ENCODE measurements at places on chromosomes 4 and X. TPM values are rescaled to one million over a fixed set of nuclear protein-coding genes. Genes with fewer than 3 reads are reported as not detected.

DNA sequence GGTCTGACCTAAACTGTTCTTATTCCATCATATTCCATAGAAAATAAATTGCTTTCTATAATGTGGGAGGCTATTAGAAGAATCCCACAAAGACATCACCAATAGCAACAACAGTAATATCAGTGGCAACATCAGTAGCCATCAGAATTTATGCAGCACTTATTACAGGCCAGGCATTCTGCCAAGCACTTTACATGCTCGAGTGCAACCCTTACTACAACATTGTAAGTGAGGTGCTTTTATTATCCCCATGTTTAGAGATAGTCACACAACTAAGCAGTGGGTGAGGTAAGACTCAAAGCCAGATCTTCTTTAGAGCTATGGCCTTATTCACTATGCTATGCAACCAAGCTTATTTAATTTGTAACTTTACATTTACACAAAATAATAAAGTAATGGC, 317.1 kb upstream of the BMP3 start:
- H3K36me3 ChIP-seq: no peaks in the 10 kb centered on the region
- no peak for DNase-seq
- no peaks in the 10 kb centered on the region for H3K4me1 ChIP-seq
- no peak overlapping the region for H3K27ac ChIP-seq
- H3K27me3 ChIP-seq: no peaks in the 10 kb centered on the region

BGN gene
- not detected for total RNA-seq

DNA sequence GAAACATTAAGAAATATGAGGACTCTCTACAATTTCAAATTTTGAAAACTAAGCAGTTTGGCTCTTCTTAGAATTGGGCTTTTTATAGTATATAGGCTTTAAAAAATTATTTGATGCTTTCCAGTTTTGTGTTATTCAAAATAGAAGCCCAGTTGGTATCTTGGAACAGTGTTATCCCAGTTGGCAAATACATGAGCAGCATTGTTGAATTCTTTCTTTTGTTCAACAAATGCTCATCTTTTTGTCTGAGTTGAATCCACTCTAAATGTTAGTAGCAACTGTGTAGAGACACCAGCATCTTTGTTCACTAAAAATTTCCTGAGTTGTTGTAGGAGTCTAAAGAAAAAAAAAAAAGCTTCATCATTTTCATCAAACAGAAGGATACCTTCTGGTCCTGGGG, 41.0 kb upstream of the LIMCH1 start:
- H3K4me1 ChIP-seq: no peaks in the 10 kb centered on the region
- H3K27me3 ChIP-seq: no peaks in the 10 kb centered on the region
- no peak overlapping the region for H3K27ac ChIP-seq

PCDH10 gene
- total RNA-seq: not detected

IGFBP7 gene
- 16.7 TPM for total RNA-seq

DNA sequence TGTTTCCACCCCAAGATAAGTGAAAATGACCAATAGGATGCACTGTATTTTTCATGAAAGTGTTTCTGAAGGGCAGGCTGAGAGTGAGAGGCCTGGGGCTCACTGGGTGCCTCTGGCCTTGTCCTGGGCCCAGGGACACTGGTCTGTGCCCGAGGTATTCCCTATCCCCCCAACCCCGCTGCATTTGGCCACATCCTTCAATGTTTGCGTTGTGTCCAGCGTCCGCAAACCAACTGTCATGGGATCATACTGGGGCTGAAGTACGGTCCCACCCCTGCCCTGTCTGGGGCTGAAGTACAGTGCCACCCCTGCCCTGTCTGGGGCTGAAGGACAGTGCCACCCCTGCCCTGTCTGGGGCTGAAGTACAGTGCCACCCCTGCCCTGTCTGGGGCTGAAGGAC, 22.0 kb upstream of the MSANTD1 start:
- no peaks in the 10 kb centered on the region for H3K27me3 ChIP-seq
- H3K4me1 ChIP-seq: no peaks in the 10 kb centered on the region
- DNase-seq: no peak
- no peak overlapping the region for H3K4me3 ChIP-seq
- peaks cover 24% of the 10 kb centered on the region for H3K36me3 ChIP-seq

GRCh38 chr4:99323756-99324155, 2.6 kb upstream of the ADH1B start:
- no peak overlapping the region for H3K4me3 ChIP-seq
- no peaks in the 10 kb centered on the region for H3K4me1 ChIP-seq
- H3K36me3 ChIP-seq: no peaks in the 10 kb centered on the region
- H3K27ac ChIP-seq: no peak overlapping the region
- H3K27me3 ChIP-seq: no peaks in the 10 kb centered on the region

DNA sequence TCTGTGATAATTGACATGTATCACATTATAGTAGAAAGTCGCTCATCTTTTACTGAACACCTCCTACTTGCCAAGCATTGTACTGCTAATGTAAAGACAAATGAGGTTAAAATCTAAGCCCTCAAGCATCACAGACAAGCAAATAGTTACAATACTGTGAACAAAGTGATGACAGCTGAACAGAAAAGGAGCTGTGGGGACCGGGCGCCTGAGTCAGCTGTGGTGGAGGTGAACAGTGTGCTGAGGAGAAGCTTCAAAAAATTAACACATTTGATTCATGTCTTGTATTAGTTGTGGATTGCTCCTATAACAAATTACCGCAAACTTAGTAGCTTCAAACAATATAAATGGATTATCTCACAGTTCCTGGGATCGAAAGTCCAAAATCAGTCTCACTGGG, 124.3 kb downstream of the MAPK10 start:
- H3K27me3 ChIP-seq: no peaks in the 10 kb centered on the region
- no peaks in the 10 kb centered on the region for H3K36me3 ChIP-seq
- no peak overlapping the region for H3K4me3 ChIP-seq
- H3K27ac ChIP-seq: no peak overlapping the region

GRCh38 chr4:32775049-32775448, 2054.9 kb downstream of the PCDH7 start:
- H3K27ac ChIP-seq: no peak overlapping the region
- no peaks in the 10 kb centered on the region for H3K4me1 ChIP-seq
- no peaks in the 10 kb centered on the region for H3K36me3 ChIP-seq
- no peaks in the 10 kb centered on the region for H3K27me3 ChIP-seq

- H3K27ac ChIP-seq: no peak overlapping the region
- H3K36me3 ChIP-seq: no peaks in the 10 kb centered on the region
- DNase-seq: no peak
- no peaks in the 10 kb centered on the region for H3K4me1 ChIP-seq
- H3K4me3 ChIP-seq: no peak overlapping the region
Measured at GRCh38 chr4:44563496-44563895, 87.9 kb downstream of the YIPF7 start.
